Left renal pelvis (tissue), 4 donors: ENCODE measurements at places on chromosomes 6 and 20.

GRCh38 chr6:15672818-15673217, 10.0 kb upstream of the DTNBP1 start:
- DNase-seq: no peak

DNA sequence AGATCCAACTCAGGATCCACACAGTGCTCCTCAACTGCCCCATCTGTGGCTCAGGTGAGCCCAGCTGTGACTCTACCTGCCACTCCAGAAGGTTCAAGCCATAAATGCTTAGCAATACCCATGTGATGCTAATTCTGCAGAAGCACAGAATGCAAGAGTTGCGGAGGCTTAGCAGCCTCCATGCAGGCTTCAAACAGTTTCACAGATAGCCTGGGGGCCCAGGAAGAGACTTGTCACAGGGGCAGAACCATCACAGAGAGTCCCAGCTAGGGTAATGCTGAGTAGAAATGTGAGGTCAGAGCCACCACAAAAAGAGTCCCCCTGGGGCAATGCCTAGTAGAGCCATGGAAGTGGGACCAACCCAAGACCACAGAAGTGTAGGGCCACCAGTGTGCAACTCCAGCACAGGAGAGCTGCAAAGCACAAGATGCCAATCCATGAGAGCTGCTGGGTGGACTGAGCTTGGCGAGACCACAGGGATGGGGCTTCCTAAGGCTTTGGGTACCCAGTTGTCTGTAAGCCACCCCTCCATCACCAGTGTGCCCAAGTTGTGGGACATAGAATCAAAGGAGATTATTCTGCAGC, 283.9 kb downstream of the UBE3D start:
- no peak for DNase-seq

DNA sequence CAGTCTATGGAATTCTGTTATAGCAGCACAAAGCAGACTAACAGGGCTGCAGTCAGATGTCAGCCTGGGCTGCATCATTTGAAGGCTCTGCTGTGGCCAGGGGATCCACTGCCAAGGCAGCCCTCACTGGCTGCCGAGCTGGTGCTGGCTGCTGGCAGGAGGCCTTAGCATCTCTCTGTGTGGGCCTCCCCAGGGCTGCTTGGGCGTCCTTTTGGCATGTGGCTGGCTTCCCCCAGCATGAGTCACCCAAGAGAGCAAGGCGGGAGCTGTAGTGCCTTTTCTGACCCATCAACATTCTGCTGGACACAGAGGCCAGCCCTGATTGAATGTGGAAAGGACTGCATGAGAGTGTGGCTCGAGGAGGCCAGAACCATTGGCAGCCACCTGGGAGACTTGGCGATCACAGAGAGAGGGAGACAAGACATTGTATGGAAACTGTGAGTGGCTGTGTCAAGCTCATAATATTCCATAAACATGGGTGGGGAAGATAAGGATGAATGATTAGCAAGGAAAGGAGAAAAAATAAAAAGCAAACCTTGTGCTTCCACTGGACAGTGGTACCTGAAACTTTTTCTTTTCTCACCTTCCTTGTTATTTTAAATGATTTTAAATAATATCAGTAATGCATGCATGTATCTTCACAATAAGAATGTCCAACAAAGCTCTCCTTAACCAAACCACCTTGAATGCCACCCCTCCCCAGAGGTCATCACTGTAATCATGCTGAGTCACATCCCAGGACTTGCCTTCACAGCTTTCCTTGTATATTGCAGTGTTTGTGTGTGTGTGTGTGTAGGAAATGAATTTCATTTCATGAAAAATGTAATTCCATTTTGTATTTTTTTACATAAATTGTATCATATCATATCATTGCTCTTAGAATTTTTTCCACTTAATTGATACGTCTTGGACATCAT, 55.0 kb upstream of the VSX1 start:
- DNase-seq: no peak

DNA sequence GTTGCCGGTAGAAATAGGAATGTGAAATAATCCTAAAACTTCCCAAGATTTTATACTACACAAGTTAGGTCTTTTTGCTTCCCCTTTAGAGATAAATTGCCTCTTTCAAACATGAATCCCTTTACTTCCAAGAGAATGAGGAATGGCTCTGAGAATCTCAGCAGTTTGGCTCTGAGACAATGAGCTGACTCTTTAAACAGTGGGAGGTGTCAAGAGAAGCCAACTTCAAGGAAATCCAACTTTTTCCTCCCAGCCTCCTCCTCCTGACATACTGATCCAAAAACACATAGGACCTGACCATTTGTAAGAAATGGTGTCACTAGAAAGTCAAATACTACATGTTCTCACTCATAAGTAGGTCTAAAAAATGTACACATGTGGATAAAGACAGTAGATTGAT, 154.2 kb downstream of the ALDH8A1 start:
- no peak for DNase-seq

GRCh38 chr6:152775428-152775827, 24.8 kb downstream of the VIP start:
- no peak for DNase-seq

DNA sequence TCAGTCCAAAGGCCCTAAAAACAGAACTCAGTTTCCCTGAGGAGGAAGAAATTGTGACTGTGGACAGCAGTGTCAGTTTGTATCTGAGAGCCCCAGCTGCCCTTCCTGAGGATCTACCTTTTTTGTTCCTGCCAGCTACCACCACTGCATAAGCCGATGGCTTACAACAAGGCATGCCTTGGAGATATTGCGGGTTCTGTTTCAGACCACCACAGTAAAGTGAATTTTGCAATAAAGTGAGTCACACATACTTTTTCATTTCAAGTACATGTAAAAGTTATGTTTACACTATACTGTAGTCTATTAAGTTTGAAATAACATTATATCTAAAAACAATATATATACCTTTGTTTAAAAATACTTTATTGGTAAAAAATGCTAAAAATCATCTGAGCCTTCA, 9.6 kb upstream of the CST3 start:
- DNase-seq: no peak

DNA sequence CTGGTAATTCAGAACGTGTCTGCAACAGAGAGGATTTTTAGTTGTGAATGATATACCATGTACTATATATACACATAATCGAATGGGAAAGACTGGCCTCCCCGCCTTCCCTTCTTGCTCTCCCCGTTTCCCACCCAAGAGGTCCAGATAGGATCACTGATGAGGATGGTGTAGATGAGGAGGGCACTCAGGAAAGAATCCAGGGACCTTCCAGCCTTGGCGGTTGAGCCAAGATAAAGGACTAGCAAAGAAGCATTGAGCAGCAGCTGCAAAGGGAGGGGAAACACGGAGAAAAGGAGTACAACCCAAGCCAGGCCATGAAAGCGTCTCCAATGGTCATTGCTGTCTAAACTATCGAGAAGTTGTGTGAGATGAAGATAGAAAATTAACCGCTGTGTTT, 84.0 kb upstream of the EXOC2 start:
- DNase-seq: no peak

DNA sequence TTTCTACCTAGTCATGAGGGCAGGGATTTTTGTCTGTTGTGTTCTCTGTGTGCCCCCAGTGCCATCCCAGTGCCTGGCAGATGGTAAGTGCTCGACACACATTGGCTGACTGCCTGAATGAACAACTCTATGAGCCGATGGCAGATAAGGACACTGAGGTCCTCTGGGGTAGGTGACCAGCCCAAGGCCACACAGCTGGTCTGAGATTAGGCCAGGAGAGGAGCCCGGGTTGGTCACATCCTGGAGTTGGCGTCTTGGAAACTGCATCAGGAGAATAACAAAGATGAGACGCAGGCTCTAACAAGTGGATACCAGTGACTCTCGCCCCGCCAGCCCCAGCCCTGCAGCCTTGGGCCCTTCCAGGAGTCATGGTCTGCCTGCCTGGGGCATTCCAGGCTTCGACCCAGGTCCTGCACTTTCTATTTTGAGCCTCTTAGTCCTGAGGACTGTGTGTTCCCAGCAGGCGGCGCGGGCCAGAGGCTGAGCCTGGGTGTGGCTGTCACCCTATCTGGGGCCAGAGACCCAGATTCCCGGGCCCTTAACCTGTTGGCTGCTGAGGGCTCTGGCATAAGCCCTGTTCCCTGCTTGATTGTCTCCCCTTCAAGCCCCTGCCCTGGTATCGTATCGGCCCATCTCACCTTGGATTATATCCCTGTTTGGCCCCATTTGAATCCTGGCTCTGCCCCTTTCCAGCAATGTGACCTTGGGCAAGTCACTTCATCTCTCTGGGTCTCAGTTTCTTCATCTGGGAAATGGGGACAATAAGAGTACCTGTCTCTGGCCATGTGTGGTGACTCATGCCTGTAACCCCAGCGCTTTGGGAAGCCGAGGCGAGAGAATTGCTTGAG, 88.3 kb downstream of the CEBPB start:
- DNase-seq: no peak

DNA sequence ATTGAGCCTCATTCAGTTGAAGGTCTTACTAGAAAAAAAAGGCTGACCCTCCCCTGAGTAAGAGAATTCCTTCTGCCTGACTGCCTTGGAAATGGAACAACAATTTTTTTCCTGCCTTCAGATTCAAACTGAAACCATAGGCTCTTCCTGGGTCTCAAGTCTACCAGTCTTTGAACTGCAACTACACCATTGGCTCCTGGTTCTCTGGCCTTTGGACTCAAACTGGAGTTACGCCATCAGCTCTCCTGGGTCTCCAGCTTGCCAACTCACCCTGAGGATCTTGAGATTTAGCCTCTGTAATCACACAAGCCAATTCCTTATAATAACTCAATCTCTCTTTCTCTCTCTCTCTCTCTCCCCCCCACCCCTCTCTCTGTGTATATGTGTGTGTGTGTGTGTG, 36.0 kb upstream of the SNX9 start:
- no peak for DNase-seq

DNA sequence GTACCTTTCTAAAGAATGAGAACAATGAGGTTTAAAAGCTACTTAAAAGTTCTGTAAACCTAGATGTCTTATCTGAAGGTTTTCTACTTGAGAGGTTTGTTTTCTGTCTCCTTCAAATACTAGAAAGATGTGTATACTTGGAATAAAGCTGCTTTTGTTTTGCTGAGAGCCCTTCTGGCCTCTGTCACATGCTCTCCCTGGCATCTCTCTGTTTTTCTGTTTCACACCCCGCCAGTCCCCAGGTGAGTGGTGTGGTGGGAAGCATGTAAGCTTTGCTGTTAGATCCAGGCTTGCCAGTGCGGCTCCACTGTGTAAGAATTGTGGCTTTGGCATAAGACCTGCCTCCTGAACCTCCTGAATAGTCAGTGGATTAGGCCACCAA, 56.8 kb downstream of the SNX9 start:
- DNase-seq: no peak

DNA sequence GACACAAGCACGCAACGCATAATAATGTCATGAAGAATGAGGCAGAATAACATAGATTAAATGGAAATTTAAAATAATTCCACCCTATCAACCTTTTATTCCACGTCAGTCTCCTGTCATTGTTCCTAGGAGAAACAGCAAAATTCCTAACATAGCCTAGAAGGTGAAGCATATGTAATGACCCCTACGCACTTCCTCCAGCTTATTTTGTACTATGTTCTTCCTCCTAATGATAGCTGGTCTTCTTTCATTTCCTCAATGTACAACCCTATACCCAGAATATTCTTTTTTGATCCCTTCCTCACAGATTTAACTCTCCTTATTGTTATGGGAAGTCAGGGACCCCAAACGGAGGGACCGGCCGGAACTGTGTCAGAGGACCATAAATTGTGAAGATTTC, 122.0 kb upstream of the CARMIL1 start:
- DNase-seq: no peak

DNA sequence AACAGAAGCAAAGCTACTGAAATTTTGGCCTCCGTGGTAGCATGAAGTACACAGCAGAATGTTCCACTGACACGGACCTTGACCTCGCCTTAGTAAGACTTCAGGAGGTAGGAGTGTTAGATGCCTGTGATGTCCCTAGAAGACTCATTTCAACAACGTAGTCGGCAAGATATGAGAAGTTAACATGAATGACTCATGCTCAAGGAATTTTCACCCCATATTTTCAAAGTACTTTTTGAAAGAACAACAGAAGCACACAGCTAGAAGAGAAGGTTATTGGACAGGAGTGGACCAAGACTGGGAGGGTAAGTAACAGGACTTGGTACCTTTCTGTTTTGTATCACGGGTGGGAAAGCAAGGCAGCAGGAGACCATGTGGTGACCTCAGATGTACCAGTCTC, 78.0 kb downstream of the DZANK1 start:
- no peak for DNase-seq

DNA sequence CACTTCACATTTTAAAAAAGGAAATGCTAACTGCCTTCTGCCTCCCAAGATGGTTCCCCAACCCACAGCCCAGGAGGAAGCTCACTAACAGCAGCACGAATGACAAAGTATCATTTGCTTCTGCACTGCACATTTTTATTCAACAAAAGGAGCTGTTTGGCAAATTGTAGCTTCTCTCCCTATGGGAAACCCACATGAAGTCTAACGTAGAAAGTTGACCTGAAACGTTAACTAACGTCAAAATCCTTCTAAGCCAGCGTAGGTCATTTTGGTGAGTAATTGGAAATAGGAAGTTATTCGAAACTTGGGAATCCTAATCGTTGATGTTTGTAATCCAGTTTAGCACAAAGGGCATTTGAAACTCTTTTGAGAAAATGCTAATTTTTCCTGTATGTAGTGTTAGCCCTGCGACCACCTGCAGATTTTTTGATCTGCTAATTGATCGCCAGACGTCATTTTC, 2.9 kb downstream of the SALL4 start:
- no peak for DNase-seq

- DNase-seq: no peak
Observed at GRCh38 chr20:34345402-34345736, 17.7 kb upstream of the ITCH start.

DNA sequence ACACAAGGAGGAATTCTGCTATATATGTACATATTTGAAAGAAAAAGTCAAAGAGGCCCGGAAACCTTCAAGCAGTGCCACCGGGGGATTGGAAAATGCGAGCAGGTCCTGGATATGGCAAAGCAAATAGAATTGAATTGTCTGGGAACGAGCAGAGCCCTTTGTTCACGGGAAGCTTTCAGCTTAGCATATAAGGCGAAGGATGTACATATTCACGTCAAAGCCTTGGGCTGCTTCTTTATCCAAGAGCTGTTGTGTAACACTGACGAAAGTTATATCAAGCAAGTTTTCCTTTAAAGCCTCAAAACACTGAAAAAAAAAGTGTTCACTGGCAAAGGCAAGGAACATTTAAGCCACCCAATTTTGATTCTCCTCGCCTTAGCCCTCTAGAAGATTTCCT, 171.0 kb downstream of the GPX5 start:
- no peak for DNase-seq

GRCh38 chr20:10318291-10319024, 99.8 kb downstream of the SNAP25 start:
- no peak for DNase-seq

DNA sequence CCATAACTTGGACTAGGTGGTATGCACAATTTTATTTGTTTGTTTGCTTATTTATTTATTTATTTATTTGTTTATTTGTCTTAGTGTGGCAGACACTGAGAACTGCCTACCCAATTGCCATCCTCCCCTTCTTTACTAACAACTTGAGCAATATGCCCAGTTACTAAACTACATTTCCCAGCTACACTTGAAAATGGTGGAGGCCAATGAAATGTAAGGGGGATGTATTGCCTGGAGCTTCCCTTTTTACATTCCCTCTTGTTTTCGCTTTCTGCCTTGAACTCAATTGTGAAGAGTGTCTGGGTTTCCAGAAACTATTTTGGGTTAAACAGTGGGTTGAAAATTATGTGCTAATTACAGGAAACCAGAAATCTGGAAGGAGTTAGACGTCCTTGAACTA, 152.7 kb upstream of the FKBP1C start:
- no peak for DNase-seq
